ENCODE measurements at places on chromosomes 6 and 20. TPM values are rescaled to one million over a fixed set of nuclear protein-coding genes. Genes with fewer than 3 reads are reported as not detected.

Gene PRDM13
- not detected for total RNA-seq

DNA sequence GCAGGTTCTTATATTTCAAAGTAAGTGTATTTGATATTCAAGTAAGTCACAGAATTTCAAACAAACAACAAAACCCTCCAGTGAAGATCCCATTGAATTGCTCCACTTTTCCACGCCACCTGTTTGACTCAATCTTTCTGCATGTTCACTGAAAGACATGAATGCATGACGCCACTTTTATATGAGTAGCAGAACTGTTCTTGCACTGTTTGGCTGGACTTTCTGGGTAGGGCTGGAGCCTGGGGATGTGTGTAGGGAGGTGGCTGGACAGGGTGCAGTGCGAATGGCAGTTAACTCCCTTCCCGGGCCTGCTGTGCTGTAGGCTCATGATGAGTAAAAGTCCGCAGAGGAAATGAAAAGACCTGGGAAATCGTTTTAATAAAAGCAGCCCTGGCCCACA is 39.7 kb downstream of the IL20RA start:
- no peak for DNase-seq

- peak; percentile 70 for DNase-seq
Observed at GRCh38 chr20:5168651-5169396, 42.0 kb downstream of the CDS2 start.

Gene DEFB132
- total RNA-seq: not detected

- DNase-seq: no peak
Observed at GRCh38 chr6:12092762-12093161, 80.7 kb downstream of the HIVEP1 start.

Gene EXOC2
- 36.5 TPM for total RNA-seq

Gene FAM209B
- not detected for total RNA-seq

DNA sequence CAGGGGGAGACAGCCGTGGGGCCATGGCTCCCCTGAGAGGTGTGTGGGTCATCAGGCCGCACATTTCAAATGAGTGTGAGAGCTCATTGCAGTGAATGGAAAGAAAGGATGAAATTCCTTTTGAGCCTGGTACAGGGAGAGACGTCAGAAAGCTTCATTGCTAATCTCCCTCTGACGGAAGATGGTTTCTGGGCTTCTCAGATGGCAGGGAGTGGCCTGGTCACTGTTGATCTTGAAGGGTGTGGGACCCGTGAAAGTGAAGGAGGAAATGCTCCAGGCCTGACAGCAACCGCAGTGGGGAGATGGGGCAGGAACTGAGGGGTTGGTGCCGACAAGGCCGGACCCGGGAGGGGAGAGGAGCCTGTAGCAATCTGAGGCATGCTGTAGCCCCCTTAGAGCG is 127.4 kb downstream of the MYLK4 start:
- no peak for DNase-seq

GRCh38 chr6:137767911-137768690 is 99.0 kb upstream of the TNFAIP3 start:
- no peak for DNase-seq

Gene HNF4A
- not detected for total RNA-seq

Data from A172 (cell line).